ENCODE measurements at places on chromosomes 4 and X.

DNA sequence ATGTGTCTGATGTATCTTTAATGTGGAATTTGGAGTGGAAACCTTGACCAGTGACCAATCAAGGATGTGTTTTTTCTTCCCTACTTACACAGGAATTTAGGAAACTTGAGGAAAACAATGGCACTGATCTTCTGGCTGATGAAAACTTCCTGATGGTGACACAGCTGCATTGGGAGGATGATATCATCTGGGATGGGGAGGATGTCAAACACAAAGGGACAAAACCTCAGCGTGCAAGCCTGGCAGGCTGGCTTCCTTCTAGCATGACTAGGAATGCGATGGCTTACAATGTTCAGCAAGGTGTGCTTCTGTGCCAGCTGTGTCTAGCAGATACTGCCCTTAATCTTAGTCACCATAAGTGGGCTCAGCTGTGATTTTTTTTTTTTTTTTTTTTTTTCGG lies 12.6 kb downstream of the TAF1 start:
- no peak for DNase-seq

- DNase-seq, result no peak
Measured at GRCh38 chr4:113476800-113477199, 284.7 kb downstream of the CAMK2D start.

GRCh38 chr4:137806420-137806819 lies 274.1 kb upstream of the PCDH18 start:
- no peak for DNase-seq

GRCh38 chr4:33625748-33626147 lies 2618.6 kb downstream of the ARAP2 start:
- DNase-seq, result no peak

- DNase-seq, result no peak
Measured at GRCh38 chr4:25915353-25915705, 1.3 kb downstream of the SMIM20 start.

DNA sequence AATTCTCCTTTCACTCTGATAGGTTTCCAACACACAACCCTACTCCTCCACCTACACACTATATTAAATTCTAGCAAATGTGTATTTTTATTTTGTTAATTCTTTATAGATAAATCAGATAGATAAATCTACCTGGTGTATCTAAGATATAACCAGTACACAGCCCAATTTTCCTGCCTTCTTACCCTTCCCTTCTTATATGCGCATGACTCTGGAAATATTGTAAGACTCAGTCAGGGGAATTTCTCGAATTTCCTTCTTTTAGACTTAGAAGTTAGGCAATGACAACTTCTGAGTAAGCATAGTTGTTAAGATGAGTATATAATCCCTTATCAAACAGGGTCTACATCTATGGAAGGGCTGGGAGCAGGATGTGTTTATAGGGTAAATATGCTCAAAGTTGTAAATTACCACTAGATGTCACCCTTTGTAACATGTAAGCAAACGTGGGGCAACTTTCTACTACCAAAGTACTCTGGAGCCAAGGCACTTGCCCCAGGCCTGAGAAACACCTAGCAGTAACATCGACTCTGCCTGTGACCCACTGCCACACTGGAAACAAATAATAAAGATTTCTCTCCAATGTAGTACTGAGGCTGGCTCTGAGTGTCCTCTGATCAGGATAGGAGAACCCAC lies 444.7 kb downstream of the IQCM start:
- no peak for DNase-seq

DNA sequence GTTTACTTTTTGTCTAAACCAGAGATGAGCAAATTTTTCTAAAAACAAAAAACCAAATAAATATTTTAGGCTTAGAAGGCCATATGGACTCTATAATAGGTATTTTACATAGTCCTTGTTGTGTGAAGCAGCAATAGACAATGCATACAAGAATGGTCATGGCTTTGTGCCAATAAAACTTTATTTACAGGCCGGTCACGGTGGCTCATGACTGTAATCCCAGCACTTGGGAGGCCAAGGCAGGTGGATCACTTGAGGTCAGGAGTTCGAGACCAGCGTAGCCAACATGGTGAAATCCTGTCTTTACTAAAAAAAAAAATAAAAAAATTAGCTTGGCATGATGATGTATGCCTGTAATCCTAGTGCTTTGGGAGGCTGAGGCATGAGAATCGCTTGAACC lies 227.6 kb downstream of the CBR4 start:
- no peak for DNase-seq

DNA sequence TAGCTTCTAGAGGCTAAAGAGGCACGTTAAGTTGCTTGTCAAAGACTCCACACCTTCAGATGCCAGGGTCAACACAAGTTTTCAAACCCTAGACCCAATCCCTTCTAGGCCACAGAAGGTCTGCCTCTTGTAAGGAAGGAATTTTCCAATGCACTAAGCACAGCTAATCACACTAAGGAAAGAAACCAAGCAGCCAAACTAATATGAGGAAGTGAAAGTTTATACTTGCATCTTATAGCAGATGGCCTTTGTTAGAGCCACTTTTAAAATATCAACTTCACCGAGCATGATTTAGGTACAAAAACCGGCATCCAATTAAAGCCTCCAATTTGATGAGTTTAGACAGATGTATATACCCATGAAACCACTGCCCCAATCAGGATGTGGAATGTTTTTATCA lies 9.9 kb downstream of the FHL1 start:
- no peak for DNase-seq

- no peak for DNase-seq
Measured at GRCh38 chr4:21802406-21802805, 146.2 kb downstream of the KCNIP4 start.

GRCh38 chr4:33104273-33104672 lies 2384.1 kb downstream of the PCDH7 start:
- no peak for DNase-seq

- DNase-seq, result no peak
Measured at GRCh38 chrX:54540289-54540688, 10.3 kb downstream of the GNL3L start.

DNA sequence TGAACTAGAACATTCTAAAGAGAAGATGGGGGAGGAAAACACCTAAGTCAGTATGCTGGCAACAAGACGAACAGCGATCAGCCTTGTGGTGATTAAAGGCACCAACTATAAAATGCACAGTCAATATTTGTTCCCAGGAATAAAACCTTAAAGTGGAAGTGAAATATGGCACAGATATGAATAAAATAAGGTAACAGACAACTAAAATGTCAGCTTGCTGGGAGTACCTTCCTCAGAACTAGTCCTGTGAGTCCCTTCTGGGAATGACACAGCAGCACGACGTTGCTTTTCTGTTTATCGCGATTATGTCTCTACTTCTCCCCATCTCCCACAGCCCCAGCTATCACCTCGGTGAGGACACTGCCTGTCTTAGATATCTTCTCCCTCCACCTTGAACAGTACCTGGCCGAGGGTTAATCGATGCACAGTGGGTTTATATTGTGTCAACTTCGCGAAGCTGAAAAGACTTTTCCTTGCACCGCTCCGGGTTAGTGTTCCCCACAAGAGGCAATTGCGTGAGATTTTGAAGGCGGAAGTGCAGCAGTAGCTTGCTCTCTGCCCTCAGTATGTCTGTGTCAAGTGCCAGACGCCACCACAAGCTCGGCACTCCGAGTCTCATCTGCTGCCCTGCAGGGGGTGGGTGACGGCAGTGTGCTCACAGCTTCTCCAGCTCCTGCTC lies 17.4 kb downstream of the MTNR1A start:
- DNase-seq, result no peak

DNA sequence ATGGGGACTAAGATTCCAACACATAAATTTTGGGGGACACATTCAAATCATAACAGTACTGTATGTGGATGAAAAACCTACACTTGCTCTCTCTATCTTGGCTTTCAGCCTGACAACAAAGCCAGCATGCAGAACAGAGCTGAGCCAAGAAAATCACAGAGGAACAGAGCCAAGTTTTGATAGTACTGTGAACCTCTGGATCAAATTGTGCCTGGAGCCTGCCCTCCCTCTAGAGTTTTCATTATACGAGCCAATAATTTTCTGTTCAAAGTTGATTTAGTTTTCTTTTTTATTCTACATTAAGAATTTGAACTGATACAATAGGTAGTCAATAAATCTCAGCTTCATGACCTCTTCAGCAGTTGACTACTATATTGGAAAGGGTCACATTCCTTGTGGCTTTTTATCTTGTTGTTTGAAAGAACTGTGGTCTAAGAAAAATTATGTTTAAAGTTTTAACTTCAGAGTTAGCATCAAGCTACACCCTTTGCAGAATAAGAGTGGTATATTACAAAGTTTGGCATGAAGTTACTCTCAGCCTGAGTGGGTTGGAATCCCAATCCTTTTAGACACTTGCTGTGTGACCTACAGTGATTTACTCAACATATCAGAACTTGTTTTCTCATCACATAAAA lies 31.1 kb downstream of the GRID2 start:
- no peak for DNase-seq

DNA sequence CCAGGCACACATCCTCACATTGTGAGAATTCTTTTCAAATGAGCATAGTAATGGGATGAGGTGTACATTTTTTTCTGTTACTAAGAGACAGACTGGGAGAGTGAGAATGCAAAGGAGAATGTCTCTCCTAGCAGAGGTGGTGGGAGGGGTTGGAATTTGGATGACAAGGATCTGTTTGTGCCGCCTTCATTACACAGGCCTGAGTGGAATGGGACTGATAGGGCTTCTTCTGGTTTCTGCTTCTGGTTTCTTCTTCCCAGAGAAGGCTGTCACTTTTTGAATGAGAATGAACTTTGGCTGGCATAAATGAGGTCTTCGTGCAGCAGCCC lies 55.4 kb downstream of the C4orf51 start:
- DNase-seq, result no peak

- DNase-seq, result no peak
Measured at GRCh38 chr4:106494066-106494465, 125.5 kb upstream of the GIMD1 start.

DNA sequence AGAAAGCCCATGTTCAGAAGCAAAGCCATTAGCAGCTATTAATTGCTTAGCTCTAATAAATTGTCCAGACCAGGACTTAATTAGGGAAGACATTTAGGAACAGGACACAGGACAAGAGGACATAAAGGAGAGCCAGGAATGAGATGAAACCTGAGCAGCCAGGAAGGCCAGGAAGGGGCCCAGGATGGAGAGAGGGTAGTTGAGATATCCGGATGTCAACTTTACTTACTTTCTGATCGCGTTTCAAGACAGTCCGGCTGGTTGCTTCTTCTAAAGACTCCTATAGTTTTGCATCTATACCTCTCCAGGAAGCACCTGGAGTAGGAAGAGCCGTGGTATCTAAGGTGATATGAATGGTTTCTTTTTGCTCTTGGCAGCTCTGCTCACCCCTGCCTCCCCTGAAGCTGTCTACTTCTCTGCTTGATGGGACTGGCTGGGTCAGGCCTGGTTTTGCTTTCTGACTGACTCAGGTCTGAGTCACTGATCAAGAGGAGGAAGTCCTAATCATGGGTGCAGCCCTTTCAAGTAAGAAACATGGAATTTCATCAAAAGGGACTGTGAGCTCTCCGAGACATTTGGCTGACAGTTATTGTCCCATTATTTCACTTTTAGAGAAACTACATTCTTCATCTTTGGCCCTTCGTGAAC lies 733.3 kb downstream of the RPA4 start:
- DNase-seq, result no peak

GRCh38 chr4:185092535-185093197 lies 50.4 kb upstream of the SLC25A4 start:
- DNase-seq, result no peak

DNA sequence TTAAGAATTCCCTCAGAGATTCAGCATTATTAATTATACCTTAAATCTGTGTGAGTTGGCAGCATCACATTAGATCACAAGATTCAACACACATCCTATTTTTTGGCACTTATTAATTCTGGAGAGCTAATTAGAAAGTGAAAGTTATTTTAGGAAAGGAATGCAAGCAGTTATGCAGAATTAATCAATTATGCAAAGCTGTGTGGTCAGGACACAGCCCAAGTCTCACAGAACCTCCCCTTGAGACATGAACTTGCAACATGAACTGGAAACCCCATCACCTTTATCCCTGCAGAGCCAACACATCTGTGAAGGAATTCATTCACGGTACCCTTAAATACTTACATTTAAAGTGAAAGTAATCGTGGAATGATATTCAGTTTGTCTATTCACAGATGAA lies 80.5 kb downstream of the TSPAN5 start:
- no peak for DNase-seq

- no peak for DNase-seq
Measured at GRCh38 chr4:183352546-183352945, 30.3 kb upstream of the CLDN24 start.

DNA sequence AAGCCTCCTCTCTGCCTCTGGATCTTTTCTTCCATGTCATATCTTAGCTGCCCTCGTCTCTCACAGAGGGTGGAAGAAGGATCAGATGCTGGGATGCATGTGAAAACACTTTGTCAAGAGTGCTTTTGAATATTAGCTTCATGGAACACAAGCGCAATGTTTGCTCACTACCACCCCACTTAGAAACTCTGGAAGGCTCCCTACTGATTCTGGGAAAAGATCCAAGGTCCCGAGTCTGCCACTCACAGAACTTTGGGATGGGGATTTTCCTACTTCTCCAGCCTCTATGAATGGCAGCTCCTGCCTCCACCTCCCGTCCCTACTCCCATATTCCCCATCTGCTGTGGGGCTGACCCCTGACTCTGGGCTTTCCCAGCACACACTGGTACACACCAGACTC lies 40.2 kb upstream of the CRMP1 start:
- peak; percentile 51 for DNase-seq

DNA sequence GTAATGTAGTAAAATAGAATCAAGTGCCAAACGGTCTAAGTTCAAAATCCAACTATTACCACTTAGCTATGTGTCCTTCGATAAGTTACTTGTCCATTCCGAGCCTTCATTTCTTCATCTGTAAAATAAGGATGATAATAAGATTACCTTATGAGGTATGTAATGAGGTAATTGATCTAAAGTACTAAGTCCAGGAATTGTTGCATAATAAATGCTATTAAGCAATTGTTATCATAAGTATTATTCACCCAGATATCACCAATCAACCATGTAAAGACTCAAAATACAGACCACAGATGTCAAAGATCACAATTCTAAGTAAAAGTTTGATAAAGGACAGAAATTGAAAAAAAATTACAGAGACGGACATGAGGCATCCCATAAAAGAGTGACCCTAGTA lies 168.4 kb upstream of the POU3F4 start:
- no peak for DNase-seq

GRCh38 chr4:173500841-173501591 lies 29.0 kb downstream of the HAND2 start:
- no peak for DNase-seq

DNA sequence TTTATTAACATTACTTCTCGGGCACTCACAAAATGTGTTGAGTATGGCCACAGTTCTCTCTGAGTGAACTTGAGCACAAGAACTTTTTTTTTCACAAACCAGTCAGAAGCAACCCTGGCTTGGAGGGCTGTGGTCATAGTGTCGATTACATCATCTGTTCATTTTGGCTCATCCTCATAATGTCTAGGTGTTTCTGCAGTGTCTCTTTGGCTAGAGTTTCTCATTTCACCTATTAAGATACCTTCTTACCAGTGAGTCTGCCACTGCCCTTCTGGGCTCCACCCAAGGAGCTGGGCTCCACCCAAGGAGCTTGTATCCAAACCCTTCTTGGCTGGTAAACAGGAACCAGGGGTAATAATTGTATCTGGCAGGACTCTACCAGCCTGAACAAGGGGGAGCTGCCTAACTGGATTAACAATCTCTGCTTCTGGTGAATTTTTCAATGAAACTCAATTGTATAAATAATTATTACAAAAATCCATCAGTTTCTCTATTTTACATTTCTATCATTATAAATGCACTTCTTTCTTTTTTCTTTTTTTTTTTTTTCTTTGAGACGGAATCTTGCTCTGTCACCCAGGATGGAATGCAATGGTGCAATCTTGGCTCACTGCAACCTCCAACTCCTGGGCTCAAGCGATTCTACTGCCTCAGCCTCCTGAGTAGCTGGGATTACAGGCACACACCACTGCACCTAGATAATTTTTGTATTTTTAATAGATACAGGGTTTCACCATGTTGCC lies 667.7 kb upstream of the SLIT2 start:
- DNase-seq, result no peak

Measured in NCI-H2107 (cell line).